ENCODE measurements at places on chromosomes 16 and 17.
A peak's percentile ranks its signal among the peaks of the same experiment; 100 is the strongest.

- DNase-seq: no peak
These were observed 77.4 kb downstream of the SPECC1 start for GRCh38 chr17:20086416-20087076.

DNA sequence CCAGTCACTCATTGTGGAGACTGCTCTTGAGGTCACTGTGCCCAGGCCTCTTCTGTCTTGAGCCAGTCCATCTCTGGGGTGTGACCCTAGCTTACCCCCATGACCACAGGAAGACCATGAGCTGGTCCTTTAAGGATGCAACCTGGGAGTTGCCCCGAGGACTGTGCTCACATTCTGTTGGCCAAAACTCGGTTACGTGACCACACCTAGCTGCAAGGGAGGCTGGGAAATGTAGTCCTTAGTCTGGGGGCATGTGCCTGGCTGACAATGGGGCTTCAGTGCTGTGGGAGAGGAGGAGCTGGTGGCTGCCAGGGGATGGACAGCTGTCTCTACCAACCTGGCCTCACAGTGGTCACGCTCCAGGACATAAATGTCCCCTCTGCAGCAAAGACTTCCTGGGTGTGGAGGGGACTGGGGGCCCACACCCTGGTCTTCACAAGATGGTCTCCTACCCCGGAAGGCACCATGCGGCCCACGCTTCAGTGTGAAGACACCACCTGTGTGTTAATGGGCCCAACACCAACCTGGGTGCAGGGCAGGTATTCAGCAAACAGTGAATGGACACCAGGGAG, 55.4 kb downstream of the JPH3 start:
- DNase-seq: no peak

GRCh38 chr17:1008008-1008761, 11.3 kb downstream of the TIMM22 start:
- no peak for DNase-seq

DNA sequence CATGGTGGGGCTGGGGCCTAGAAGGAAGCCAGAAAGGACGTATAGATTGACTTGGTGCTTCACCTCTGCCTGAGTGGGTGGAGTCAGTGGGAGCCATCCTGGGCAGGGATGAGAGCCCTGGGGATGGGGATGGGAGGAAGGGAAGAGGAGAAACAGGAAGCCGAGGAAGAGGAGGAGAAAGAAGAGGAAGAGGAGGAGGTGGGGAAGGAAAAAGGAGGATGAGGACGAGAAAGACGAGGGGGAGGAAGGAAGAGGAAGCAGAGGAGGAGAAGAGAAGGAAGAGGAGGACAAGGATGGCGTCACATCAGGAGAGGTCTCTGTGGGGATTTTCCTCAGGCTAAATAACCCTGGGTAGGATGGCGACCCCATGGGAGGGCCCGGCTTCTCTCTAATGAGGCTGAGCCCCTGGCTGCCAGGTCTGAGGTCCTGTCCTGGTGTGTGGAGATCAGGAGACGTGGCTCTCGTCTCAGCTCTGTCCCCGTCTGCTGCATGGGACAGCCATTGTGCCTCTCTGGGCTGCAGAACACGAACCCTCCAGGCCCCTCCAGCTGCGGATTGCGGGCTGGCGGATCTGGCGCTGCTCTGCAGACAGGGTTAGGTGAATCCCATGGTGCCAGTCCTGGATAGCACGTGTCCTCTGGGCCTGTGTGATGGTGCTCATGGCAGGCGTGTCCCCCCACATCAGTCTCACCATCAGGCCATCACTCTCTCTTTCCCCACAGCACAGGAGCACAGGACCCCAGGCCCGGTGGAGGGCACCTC, 35.5 kb upstream of the MTSS2 start:
- DNase-seq: no peak

GRCh38 chr17:70810609-70811008, 641.3 kb downstream of the KCNJ2 start:
- DNase-seq: no peak

DNA sequence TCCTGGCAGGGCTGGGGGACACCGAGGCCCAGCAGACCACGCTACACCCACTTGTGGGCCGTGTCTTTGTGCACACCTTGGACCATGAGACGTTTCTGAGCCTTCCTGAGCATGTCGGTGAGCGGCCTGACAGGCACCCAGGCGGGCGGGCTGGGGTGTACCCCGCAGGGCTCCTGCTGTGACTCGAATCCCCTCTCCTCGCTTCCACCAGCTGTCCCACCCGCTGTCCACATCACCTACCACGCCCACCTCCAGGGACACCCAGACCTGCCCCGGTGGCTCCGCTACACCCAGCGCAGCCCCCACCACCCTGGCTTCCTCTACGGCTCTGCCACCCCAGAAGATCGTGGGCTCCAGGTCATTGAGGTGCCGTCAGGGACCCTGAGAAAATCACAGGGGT, 1.6 kb downstream of the SGCA start:
- DNase-seq: no peak

DNA sequence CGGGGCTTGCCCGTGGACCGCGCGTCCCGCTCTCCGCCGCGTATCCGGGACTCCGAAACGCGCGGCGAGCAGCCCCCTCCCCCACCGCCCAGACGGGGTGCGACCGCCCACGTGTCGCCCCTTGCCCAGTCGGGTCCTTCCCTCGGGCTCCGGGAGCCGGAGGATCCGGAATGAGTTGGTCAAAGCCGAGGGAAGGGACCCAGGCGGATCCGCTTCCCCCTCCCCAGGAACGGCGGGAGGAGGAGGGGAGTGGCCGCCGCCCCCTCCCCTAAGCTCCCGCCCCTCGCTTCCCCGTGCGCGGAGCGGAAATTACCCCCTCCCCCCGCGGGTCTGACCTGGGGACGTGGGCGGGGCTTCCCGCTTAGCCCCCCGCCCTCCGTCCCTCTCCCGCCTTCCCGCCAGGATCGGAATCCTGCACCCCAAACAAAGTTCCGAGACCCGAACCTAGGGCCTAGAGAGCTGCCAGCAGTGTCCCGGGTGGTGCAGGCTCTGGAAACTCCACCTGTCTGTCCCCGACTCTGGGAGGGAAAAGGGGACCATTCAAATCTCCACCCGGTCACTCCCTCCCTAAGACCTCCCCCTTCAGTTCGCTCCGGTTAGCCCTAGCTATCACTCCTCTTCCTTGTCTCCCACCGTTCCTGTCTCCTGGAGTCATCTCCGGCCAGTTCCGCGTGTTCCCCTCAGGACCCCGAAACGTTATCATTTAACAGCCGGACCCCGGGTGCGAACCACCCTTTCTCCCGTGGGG, 1.0 kb upstream of the IGF2BP1 start:
- no peak for DNase-seq

- no peak for DNase-seq
These were observed 135.4 kb upstream of the CHMP6 start for GRCh38 chr17:80855948-80856862.

GRCh38 chr16:8676160-8676547, 1.7 kb downstream of the ABAT start:
- DNase-seq: no peak

- DNase-seq: no peak
These were observed at the start of gene SEPTIN12 for GRCh38 chr16:4787627-4788482. TSS of gene SEPTIN12 (minus strand) at chr16:4788345. CDS start at chr16:4787645, 700 bp downstream.

- DNase-seq: no peak
These were observed 16.6 kb downstream of the COPRS start for GRCh38 chr17:31842195-31843069.

GRCh38 chr16:19301931-19302330, 16.4 kb downstream of the CLEC19A start:
- no peak for DNase-seq

DNA sequence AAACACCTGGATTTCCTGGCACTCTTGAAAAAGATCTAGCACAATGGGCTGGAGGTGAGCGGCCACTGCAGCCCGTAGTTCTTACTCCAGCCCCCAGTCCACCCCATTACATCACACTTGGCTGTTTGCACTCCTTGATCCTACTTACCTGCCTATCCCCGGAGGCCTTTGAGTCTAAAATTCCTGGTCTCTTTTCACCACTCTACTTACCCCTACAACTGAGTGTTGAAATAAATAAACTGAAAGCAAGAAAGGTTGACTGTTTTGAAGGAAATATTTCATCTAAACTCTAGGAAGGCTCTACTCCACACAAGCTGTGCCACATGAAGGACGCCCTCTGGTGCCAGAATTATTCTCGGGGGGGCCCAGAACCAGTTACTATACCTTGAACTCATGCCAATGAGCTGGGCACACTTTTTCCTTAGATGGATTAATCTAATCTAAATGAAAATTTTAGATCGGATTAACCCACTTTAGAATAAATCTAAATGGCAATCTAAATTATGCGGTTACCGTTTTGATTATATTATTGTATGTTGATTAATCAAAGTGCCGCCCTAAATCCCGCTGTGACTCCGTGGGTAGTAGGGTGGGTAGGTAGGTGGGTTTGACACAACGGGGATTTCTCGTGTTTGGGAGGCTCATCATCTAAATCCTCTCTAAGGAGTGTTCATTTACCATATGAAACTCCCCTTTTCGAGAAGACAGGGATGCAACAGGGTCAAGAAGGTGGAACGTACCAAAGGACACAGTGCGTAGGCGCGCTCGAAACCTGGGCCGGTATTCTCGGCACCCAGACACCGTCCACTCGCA, 651 bp upstream of the EIF1 start:
- DNase-seq: peak; percentile 57

GRCh38 chr17:55265311-55266021, 706 bp downstream of the HLF start:
- no peak for DNase-seq

- no peak for DNase-seq
These were observed 3.7 kb upstream of the RAB40C start for GRCh38 chr16:586047-586644.

GRCh38 chr16:25065899-25066298, 45.6 kb upstream of the LCMT1 start:
- DNase-seq: no peak

DNA sequence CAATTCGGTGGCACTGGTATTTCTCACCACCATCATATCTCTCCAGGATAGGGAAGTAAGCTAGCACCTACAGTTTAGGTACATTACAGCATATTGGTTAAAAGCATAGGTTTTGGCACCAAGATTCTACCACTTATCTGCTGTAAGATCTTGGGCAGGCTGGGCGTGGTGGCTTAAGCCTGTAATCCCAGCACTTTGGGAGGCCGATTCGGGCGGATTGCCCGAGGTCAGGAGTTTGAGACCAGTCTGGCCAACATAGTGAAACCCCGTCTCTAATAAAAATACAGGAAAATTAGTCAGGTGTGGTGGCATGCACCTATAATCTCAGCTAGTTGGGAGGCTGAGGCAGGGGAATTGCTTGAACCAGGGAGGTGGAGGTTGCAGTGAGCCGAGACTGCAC, 51.4 kb downstream of the GPATCH8 start:
- DNase-seq: no peak

DNA sequence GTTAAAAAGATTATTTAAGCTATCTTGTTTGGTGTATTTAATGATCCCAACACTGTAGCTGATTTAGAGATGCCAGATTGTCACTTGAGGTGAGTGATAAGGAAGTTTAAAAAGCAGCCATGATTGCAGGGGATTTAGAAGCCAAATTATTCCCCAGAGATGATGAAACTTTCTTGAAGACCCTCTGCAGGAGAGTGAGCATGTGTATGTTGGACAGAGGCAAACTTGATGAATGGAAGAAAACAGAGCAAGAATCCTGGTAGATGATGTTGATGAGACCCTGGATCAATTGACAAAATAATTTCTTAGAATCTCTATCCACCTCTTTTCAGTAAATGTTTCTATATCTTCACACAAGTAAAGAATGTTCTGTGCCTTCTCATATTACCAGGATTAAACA, 14.4 kb upstream of the ADAMTS18 start:
- DNase-seq: no peak

- no peak for DNase-seq
These were observed 13.0 kb downstream of the NLRP1 start for GRCh38 chr17:5571281-5571680.

GRCh38 chr17:54666559-54666958, 234.1 kb upstream of the TOM1L1 start:
- DNase-seq: no peak

DNA sequence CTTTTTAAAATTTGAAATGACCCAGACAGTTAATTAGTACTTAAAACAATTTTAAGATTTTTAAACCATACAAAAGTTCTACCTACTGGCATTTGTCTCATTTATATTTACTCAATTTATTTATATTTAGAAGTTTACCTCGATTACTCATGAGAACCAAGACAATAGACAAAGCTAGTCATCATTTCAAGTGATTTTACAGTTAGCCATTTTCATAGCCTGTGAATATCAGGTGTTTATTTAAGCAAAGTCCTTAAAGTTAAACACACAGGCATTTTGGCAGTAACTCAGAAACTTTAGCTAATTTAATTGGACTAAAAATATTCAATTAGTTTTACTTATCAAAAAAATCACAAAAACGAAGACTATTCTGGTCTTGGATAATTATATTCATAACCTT, 101.6 kb upstream of the KIF2B start:
- no peak for DNase-seq

GRCh38 chr16:5639531-5639930, 541.9 kb upstream of the EEF2KMT start:
- no peak for DNase-seq

- DNase-seq: no peak
These were observed 625.4 kb upstream of the SOX9 start for GRCh38 chr17:71495420-71495819.

GRCh38 chr16:68985855-68986254, 119.6 kb upstream of the HAS3 start:
- DNase-seq: no peak

DNA sequence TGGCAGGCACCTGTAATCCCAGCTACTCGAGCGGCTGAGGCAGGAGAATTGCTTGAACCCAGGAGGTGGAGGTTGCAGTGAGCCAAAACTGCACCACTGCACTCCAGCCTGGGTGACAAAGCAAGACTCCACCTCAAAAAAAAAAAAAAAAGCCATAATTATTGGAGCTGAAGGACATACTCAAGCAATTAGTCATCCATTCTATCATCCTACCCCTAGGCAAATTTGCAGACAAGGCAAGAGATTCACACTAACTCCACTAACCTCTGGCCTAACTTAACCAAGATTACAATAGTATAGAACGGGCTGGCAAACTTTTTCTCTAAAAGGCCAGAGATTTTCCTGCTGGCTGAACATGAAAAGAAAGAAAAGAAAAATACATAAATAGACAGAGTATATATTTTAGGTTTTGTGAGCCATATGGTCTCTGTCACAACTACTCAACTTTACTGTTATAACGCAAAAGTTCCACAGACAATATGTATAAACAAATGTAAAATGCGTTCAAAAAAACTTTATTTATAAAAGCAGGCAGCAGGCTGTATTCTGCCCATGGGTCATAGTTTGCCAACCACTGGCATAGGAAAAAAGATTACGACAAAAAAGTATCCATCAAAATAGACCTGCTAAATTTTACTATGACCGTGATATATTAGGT, 29.7 kb downstream of the BRIP1 start:
- DNase-seq: no peak
